ENCODE measurements at places on chromosomes 13 and 19.

DNA sequence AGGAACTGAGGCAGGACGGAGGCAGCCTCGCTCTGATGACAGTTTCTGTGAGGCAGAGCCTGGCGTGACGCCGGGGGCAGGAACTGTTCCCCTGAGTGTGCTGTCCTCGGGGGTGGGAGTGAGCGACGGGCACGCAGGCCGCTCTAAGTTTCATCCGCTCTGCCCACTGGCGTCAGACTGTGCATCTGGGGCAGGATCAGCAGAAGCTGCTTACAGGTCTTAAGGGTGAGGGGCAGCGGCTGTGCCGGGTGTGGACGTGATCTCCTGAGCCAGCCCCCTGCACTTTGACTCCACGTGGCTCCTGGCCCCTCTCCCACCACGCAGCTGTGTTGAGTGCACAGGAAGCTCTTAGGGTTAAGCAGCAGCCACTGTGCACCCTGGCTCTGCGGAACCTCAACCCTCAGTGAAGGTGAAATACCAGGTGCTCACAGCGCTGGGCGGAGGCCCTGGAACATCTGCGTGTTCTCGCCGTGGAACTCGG, 1.5 kb downstream of the GRK1 start:
- peak; percentile 15 for DNase-seq

- no peak for DNase-seq
Observed at GRCh38 chr13:44267203-44267602, 106.4 kb upstream of the SERP2 start.

DNA sequence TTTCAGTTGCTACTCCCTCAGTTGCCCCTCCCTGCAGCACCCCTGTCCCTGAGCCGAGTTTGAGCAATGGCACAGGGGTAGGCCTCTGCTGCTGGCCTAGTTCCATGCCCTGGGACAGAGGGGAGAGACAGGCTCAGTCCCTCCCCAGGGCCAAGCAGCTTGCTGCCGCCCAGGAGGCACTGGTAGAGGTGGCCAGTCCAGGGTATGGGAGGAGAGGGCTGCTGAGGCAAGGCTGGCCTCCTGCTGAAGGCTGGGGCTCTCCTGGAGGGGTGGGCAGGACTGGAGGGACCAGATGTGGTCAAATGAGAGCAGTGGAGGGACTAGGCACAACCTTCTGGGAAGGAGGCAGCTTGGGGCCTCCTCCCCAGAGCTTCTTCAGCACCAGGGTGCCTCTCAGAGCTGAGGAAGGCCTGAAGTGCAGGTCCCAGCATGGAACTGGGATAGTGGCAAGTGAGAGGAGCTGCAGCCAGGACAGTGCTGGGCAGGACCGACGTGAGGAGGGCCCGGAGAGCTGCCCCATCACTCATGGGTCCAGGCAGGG, 29.8 kb upstream of the VSTM2B start:
- no peak for DNase-seq

- no peak for DNase-seq
Observed at GRCh38 chr13:53499576-53500133, 471.0 kb downstream of the OLFM4 start.

- peak; percentile 76 for DNase-seq
Observed at GRCh38 chr19:3618144-3618810, 8.3 kb downstream of the CACTIN start.

- peak; percentile 86 for DNase-seq
Observed at GRCh38 chr13:27379694-27380641, 44.5 kb upstream of the GTF3A start.

DNA sequence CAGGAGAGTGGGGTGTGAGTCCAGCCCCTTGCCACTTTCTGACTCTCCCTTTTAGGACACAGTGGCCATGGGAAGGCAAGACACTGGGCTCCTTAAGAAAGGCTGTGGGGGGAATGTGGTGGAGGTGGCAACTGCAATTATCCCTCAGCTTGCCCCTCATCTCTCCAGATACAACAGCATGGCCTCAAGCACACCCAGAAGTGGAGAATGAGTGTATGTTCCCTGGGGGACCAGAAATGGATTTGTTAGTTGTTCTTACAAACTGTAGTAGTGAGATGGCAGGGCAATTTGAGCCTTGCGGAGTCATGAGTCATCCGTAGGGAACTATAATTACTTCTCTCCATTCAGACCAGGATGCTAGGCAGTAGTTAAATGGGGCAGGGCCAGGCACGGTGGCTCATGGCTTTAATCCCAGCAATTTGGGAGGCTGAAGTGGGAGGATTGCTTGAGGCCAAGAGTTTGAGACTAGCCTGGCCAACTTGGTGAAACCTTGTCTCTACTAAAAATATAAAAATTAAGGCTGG, 25.6 kb upstream of the CXCL17 start:
- DNase-seq: peak; percentile 17

DNA sequence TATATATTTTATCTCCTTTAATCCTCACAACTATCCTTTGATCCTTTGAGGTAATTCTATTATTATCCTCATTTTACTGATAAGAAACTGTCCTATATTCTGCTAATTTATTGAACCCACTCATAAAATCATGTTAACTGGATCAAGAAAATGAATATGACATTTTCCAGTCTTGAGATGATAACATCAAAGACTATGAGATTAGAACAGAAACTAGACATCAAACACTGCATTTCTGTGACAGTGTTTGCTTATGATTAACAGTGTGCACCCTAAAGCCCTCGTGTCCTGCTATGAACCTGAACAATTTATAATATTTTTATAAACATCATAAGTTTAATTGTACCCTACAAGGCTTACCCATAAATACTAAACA, 96.3 kb downstream of the TBC1D4 start:
- no peak for DNase-seq

DNA sequence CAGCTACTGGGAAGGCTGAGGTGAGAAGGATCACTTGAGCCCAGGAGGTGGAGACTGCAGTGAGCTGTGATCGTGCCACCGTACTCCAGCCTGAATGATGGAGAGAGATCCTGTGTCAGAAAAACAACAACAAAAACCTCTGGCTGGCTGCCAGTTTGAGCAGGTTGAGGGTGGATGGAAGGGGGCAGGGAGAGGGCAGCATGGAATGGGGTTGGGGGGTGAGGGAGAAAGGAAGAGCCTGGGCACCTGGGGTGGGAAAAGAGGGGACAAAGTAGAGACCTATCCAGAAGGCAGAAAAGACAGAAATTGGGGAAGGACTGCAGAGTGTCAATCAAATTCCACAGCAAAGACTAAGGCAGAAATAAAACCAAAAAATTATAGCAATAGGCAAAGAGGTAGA, 4.7 kb downstream of the SLC1A5 start:
- DNase-seq: no peak

GRCh38 chr13:49370371-49370770, 73.5 kb downstream of the CAB39L start:
- DNase-seq: no peak

- DNase-seq: no peak
Observed at GRCh38 chr13:107548338-107548737, 667.0 kb downstream of the LIG4 start.

DNA sequence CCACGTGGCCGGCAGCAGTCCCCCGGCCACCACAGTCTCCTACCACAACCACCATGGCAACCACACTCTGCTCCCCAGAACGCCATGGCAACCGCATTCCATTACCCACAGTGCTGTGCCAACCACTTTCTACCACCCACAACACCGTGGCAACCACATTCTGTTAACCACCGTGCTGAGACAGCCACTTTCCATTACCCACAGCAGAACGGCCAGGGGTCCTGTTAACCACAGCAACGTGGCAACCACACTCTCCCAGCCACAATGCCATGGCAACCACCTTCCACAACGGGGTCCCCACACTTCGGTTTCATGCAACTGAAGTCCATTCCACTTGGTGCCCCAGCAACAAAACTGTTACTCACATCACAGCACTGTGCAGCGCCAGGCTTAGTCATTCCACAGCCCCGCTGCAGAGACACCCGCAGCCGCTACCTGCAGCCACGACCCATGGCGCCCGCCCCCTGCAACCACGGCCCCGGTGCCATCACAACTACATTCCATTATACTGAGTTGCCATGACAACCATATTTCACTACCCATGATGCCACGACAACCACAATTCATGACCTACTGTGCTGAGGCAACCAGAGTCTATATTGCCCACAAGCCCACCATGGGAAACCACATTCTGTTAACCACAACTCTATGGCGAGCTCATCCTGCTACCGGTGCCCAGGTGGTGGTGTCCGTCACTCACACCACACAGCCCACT, 10.0 kb downstream of the DPF1 start:
- DNase-seq: no peak

DNA sequence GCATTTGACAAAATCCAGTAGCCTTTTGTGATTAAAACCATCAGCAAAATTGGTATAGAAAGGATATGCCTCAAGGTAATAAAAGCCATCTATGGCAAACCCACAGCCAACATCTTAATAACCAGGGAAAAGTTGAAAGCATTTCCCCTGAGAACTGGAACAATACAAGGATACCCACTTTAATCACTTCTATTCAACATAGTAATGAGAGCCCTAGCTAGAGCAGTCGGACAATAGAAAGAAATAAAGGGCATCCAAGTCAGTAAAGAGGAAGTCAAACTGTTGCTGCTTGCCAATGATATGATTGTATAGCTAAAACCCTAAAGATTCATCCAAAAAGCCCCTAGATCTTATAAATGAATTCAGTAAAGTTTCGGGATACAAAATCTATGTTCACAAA, 1510.3 kb downstream of the PCDH9 start:
- no peak for DNase-seq

DNA sequence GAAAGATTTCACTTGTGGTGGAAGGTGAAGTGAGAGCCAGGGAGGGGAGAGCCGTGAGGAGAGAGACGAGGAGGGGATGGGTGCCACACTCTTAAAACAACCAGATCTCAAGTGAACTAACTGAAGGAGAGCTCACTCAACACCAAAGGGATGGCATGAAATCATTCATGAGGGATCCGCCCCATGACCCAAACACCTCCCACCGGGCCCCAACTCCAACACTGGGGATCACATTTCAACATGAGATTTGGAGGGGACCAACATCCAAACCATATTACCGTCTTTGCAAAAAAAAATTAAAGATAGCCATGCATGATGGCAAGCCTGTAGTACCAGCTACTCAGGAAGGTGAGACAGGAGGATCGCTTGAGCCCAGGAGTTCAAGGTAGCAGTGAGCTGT, 34.9 kb upstream of the POP4 start:
- DNase-seq: no peak

DNA sequence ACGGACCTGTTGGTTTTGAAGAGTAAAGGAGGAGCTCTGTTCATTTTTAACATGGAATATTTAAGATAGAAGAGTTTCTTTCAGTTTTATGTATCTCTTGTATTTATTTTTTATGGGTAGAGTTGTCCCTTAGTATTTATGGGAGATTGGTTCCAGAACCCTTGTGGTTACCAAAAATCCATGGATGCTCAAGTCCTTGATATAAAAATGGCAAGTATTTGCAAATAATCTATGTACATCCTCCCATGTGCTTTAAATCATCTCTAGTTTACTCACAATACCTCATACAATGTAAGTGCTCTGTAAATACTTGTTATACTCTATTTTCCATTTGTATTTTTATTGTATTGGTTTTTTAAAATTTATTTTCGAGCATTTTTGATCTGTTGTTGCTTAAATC, 63.1 kb downstream of the TM9SF2 start:
- no peak for DNase-seq

DNA sequence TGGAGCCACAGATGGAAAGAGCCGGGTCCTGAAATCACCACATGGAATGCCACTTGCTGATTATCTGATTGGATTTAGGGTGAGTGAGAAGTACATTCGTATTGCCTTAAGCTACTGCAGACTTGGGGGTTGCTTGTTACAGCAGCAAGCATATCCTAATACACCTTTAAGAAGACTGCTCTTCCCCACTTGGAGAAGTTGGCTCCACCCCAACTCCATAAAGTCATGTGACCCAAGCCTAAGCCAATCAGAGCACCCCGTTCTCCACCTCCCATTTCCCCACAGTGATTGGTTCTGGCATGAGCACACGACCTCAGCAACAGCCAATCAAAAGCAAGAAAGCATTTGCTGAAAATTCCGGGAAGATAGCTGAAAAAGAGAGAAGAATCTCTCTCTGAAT, 23.1 kb downstream of the CACNA1A start:
- no peak for DNase-seq

DNA sequence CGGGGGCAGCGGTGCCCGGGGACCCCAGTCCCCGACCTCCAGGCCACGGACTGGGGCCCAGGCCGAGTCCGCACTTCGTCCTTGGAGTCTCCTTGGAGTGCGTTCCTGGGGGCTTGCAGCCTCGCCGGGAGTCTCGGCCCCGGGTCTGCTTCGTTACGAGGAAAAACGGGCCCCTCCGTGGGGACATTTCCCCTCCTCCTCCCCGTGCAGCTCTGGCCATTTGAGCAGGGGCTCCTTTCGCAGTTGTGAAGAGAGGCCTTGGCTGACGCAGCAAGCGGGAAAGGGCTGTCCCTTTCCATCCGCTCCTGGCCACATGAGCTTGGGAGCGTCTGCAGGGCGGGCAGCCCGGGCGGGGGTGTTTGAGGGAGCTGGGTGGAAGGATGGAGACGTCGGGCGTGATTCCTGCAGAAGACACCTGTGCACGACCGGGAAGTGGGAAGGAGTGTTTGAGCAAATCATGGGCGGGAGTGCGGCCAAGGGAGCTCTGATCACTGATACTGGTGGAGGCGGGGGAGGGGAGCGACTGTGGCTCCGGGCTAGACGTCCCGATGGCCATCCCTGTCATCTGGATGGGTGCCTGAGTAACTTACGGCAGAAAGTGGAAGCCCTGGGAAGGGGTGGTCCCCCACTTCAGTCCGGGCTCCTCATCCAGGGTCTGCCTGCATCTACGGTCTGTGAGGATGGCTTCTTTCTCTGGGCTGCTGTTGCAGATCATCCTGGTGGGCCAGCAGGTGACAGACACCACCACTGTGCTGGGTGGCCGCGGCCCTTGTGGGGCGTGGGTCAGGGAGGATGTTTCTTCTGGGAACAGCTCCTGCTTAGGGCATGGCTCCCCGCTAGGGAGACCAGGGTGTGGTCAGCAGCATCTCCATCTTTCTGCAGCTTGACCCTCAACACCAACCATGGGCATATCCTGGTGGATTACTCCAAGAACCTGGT, 736 bp downstream of the GPI start:
- peak; percentile 55 for DNase-seq

GRCh38 chr13:68026077-68026476, 795.9 kb upstream of the PCDH9 start:
- DNase-seq: no peak

DNA sequence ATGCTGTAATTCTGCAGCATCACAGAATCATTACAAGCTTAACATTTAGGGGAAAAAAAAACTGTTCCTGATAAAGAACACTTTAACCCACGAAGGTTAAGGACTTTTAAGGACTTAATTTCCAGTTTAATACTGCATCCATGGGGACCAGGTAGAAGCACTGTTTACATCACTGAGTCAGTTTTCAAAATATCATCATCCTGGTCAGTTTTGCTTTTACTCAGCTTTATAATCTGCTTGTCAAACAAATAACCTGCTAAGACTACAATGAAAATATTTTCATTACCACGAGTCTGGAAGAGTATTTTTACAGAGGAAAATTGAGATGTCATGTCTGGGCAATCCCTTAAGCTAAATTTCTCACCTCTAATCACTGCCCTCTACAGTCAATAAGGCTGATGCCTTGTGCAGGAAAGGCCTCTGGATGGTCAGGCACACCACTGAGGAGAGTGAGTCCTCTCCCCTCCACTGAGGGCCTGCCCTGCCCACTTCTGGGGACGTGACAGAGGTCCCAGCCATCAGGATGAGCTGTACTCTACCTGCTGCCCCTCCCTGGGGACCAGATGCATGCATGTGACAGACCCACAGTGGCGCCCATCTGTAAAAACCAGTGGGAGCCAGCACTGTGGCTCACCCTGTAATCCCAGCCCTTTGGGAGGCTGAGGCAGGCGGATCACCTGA, 31.0 kb downstream of the FOXO1 start:
- DNase-seq: no peak
